ENCODE measurements at places on chromosomes 5 and 9.
A peak's percentile ranks its signal among the peaks of the same experiment; 100 is the strongest.

- DNase-seq: no peak
These were observed 22.9 kb downstream of the TENT4A start for GRCh38 chr5:6736106-6736505.

GRCh38 chr9:127185931-127186781 is 63.7 kb upstream of the ANGPTL2 start:
- no peak for DNase-seq

GRCh38 chr5:123035918-123036390 is 571 bp downstream of the PPIC start:
- no peak for DNase-seq

GRCh38 chr9:129163753-129164152 is 14.3 kb downstream of the IER5L start:
- DNase-seq: no peak

DNA sequence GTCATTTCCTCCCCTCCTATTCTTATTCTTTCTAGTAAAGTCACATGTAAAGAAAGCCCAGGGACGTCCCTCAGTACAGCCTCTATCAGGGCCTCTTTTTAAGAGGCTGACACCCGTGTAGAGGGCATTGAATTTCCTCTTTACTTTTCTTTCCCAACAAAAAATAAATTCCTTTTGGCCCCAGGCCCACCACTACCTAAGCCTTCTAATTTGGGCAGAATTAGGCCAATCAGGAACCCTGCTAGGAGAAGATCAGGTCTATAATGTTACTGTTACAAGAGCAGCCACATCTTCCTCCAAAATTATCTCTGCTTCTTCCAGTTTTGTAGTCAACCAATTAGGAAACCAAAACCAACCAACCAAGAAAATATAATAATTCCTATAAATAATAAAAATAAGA is 189.6 kb upstream of the NREP start:
- no peak for DNase-seq

DNA sequence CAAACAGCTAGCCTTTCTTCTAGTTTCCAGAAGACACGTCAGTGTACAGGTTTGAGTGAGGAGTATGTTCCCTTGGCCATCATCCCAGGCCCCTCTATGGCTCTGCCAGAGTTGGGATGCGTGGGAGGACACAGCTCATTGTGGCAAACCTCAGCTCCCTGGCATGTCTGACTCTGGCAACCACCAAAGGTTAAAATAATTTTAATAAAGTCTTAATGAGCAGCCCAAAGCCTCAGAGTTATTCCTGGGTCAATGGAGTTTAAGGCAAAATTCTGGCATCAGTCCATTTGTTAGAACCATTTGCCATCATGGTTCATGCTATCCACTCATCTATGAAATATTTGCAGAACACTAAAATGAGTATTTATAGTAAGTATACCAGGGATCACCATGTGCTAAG is 79.8 kb upstream of the PAPPA start:
- no peak for DNase-seq

- DNase-seq: peak; percentile 89
These were observed 54.9 kb downstream of the USP20 start for GRCh38 chr9:129889941-129890717.

- no peak for DNase-seq
These were observed 929.6 kb downstream of the TAF11L14 start for GRCh38 chr5:18563853-18564252.

- no peak for DNase-seq
These were observed 27.9 kb downstream of the ANXA1 start for GRCh38 chr9:73179589-73179988.

DNA sequence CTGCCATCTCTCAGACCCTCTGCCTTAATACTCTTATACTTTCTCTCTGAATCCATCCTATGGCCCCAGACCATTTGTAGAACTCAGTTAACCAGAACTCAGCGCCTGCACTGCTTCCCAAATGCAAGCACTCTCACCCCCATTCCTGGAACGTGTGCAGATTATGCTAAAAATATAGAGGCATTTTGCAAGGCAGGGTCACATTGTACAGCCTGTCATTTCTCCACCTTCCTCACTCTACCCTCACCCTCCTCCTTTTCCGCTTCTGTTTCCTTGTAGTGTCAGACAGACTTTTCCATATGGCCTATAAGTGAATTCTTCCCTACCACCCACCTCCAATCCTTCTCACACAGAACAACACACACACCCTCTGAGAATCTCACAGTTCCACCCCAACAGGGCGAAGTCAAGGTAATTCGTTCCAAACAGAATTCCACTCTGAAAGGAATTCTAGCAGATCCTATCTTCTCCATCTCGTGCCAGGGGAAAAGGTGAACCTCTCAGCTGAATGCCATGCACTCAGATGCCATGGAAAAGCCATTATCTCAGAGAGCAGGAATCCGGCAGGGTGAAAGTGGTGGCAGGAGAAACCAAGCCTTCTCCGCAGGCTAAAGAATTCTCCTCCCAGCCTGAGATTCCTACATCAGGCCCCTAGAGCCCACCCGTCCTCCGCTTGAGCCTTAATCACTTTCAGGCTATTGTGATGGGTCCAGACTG is 25.3 kb downstream of the GGTA1 start:
- no peak for DNase-seq

- no peak for DNase-seq
These were observed 3.8 kb downstream of the IFNA1 start for GRCh38 chr9:21443849-21444625.

DNA sequence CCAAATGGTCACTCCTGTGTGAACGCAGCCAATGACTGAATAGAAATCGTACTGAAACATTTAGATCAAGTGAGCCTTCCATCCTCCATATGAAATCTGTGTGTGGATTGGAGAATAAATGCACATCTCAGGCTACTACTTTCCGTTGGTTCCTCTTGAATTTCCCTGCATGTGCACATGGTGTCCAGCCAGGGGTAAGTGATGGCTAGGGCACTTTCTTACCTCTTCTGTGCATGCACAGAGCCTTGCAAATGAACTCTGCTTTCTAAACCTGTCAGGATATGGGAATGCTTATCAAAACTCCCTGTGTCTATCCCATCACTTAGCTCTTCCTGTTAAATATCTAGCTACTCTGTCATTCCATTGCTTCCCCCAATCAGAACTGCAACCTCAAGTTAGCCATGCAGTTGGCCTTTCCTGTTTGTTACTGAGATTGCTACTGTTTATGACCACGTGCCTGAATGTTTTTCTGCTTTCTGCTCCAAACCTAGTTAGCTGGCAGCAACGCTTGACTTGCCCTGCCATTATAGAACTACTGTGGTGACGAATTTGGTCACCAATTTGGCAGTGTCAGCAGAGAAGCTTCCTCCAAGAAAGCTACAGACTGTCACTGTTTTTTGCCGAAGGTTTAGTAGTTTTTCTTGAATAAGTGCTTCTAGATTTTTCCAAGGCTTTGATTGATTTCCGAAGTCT is 661.6 kb downstream of the LRRC70 start:
- no peak for DNase-seq

GRCh38 chr5:80142996-80143395 is 107.8 kb downstream of the THBS4 start:
- DNase-seq: no peak

DNA sequence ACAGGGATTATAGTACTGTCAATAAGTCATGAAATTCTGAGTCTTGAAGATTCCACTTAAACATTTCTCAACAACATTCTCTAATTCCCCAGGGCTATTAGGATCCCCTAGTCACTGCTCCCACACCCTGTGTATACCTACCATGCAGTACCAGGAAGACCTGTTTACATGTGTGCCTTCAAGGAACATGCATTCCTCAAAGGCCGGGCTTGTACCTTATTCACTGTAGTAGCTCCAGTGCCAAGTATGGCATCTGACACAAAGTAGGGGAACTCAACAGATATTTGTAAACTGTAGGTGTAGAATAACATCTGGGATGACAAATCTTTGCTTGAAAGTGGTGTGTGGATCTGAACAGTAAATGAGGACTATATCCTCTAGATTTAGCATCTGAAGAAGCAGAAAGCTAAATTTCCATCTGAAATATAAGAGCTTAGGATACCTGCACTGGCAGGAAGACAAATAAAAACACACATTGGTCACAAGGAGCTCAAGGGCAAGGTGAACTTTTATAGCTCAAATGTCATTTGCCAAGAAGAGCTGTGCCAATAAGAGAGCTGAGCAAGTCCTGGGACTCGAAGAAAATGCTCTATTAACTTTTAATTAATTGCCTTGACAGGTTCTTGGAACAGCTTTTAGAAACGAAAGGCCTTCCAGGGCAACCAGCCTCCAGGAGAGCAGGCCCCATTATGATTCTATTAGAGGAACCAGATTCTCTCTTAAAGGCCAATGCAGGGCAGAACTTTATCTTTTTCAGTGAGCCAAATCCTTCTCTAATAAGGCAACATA is 52.3 kb upstream of the MYOT start:
- DNase-seq: no peak

GRCh38 chr9:114411452-114411851 is 23.7 kb upstream of the AKNA start:
- DNase-seq: no peak

DNA sequence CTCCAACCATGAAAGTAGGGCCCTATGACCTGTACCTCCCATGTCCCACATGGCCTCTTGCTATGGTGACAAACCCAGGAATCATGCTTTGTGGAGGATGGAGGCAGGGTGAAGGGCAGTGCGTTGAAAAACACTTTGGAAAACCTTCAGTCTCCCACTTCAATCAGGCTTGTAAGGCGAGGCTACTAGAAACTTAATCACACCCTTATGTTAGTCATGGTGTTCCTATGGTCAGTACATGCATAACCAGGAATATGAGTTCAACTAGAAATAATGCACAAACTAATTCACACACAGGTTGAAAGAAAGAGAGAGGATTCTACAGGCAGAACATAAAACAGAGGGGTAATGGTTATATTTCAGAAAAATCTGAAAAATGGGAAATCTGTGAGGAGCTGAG is 601.1 kb downstream of the KCTD16 start:
- no peak for DNase-seq

- DNase-seq: no peak
These were observed 6.9 kb downstream of the TRIM41 start for GRCh38 chr5:181229996-181230395.

- DNase-seq: no peak
These were observed 111.2 kb downstream of the INSYN2B start for GRCh38 chr5:169869066-169869465.

GRCh38 chr5:180199390-180199789 is 9.6 kb downstream of the RASGEF1C start:
- no peak for DNase-seq

DNA sequence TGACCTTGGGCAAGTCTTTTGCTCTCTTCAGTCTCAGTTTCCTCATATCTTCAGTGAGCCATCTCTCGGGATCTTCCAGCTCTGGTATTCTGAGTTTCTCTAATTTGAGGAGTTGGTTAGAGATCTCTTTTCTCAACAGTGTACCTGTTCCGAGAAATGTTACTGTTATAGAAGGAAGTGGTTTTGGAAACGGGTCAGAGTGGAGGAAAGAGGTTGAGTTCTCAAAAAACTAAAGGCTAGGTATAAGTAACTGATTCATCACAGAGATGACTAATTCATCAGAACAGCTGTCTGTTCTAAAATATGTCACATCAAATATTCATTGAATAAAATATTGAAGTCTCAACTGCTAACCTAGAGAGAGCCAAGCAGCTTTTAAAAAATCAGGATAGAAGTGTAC is 106.6 kb downstream of the PALM2AKAP2 start:
- DNase-seq: no peak

DNA sequence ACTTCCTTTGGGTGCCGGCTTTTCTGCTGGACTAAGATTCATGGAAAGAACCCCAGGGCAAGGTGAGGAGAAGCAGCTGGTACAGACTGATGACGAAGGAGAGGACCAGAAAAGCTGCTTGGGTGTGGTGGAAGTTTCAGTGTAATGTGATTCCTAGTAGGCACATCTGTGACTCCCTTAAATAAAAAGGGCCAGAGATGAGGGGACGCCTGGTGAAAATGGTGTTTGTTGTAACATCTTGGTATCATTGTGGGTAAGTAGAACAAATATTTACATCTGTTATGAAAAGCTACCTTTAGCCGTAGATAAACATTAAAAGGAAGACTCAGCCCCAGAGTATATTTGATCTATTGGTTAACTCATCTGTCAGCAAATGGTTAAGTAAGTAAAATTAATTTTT is 33.8 kb downstream of the OTULINL start:
- no peak for DNase-seq

- DNase-seq: no peak
These were observed 72.3 kb downstream of the STK32A start for GRCh38 chr5:147307170-147307569.

DNA sequence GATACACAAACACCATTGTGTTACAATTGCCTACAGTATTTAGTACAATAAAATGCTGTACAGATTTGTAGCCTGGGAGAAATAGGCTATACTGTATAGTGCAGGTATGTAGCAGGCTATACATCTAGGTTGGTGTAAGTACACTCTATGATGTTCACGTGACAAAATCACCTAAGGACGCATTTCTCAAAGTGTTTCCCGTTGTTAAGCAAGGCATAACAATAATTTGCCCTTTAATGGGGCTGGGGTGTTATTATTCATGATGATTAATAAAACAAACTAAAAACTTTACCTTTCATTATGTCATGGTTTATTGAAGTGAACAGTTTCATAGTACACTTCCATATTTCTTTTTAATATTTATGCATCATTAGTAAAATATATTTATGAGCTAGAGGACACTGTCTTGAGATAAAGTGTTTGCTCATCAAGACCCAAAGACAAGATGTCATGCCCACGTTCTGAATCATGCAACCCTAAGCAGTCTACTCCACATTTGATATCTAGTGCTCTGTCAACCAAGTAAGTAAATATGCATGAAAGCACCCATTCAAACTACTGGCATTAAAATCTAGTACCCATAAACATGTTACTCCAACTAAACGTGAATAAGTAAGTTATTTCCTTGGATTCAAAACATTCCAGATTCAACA is 220.5 kb downstream of the NR2F1-AS1 start:
- DNase-seq: no peak

- no peak for DNase-seq
These were observed 371.4 kb upstream of the TLE4 start for GRCh38 chr9:79200336-79200735.

DNA sequence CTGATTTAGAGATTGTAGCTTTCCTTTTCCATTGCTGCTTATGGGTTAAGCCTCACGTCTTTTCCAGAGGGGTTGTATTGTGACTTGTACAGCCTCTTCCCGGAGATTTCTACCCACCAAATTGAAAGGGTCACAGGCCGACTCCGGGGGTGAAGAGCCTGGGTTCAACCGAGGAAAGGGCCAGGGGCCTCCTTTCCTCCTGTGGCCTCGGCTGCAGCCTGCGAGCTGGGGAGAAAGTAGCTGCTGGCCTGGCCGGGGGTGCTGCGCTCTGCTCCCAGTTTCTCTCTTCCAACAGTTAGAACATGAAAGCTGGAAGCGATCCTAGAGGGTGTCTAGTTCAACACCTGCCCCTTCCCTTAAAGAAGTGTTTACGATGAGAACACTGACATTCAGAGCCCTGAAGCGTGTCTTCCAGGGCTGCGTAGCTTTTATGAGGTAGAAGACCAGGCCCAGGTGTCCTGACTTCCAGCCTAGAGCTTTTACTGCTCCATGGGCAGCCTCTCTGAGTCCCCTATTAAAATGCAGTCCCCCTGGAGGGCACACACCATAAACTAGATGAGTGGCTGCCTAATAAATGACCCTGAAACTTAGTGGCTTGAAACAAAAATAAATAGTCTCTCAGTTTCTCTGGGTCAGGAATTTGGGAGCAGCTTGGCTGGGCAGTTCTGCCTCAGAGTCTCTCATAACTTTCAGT is 56.9 kb downstream of the ACER2 start:
- DNase-seq: no peak
